ENCODE measurements at places on chromosomes 3 and 15.

- DNase-seq: no peak
These were observed 28.1 kb downstream of the ZXDC start for GRCh38 chr3:126447456-126448106.

GRCh38 chr15:23869396-23869795, 182.3 kb upstream of the NDN start:
- no peak for DNase-seq

- DNase-seq: no peak
These were observed 2.5 kb downstream of the CCDC71 start for GRCh38 chr3:49163609-49164008.

DNA sequence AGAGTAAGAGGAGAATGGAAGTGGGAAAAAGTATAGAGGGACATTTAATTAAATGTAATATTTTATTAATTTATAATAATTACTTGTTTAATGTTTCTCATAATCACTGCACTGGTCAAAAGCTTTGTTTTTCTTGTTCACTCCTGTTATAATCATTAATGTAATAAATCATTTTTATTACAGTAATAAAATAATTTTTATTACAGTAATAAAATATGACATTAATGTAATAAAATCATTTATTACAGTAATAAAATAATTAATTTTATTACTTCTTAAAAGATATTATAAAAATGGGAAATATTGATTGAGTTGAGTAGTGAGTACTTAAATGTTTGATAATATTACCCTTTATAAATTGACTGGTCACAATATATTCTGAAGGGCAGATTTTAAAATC, 181.1 kb upstream of the SOX2 start:
- DNase-seq: no peak

DNA sequence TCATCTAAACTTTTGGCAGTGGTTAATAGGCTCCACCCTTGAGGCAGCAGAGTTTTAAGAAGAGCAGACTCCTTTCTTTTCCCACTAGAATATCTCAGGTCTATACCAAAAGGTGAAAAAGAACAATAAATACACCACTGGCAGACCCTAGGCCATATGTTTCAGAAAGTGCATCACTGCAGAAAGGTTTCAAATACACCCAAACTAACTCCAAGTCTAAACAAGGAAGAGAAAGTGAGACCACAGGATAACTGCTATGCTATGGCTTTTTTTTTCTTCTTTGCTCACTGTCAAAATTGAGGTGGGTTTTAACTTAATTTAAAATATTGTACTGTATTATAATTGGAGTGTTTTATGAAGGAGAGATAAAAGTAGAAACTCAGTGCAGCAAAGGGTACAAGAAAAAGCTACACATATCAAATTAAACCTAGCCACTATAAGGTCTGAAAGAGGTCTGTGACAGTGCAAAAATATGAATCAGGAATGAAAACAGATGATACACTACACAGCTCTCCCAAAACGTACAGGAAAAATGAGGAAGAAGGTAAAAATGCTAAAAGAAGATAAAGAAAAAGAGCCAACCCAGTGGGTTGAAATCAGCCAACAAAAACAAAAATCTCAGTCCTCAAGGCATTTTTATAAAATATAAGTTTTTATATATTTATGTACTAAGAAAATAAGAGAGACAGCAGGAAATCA, 8.4 kb downstream of the SNX4 start:
- DNase-seq: no peak

DNA sequence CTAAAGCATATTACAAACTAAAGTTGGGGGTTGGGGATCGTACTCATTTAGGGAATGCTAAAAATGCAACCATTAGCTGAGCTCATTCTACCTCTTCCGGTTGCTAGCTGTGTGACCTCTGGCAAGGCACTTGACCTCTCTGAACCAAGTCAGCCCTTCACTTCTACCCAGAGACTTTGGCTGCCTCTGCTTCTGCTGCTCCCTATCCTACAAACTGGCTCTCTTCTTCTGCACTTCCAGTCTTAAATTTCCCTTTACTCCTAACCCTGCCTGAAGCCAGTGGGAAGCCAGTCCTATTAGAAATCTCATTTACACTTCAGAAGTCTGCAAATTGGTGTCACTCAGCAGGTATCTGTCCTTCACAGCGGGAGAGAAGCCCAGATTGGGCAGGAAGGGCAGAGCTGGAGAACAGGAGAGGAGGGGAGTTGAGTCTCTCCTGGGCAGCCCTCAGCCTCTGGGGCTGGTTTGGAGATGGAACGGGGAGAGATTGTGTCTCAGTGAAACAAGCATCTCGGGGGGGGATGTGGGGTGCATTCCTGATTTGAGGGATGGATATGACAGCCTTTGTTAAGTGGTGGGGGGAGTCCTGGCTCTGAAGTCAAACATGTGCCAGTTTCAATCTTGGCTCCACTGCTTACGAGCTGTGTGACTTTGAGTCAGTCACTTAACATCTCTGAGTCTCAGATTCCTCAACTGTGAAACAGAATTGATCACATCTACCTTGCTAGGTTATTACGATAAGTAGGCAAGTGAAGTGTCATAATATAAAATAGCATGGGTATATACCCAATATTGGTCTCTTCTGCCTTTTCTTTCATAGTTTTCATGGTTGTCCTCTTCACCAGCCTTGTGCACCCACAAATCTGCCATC, 7.8 kb upstream of the AEN start:
- DNase-seq: no peak

DNA sequence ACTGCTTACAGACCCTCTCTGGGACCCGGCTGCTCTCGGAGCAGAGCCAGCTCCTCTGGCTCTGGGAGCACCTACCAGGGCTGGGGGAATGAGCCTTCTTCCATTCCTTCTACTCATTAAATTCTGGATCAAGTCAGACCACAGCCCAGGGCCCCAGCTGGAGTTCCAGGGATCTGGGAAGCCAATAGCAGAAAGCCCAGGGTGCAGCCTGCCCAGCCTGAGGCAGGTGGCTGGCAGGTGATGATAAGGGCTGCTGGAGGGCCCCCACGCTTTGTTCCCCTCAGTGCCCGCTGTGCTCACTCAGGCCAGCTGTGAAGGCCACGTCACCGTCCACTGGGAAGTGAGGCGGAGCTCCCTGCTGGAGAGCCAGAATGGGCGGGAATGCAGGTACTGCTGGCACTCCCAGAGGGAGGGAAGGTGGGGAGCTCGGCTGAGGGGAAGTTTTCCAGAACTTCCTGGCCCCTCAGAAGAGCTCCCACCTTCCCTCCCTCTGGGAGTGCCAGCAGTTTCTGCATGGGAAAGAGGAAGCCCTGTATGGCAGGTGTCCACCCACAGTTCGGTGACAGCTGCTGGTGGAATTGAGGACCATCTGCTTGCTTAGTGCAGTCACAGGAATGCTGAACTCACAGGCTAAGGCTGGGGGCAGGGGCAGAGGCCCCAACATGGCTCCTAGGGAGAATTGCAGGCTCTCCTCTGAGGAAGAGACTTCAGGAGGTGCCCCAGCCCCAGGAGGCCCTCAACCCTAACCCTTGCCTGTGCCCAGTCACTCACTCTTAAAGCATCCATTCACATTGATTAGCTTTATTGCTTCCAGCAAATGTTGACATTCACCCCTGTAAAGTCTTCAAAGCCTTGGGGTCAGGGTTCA, 12.6 kb upstream of the RTP3 start:
- DNase-seq: no peak
